Skeletal muscle cell (primary cell): ENCODE measurements at places on chromosomes 16 and 17.

DNA sequence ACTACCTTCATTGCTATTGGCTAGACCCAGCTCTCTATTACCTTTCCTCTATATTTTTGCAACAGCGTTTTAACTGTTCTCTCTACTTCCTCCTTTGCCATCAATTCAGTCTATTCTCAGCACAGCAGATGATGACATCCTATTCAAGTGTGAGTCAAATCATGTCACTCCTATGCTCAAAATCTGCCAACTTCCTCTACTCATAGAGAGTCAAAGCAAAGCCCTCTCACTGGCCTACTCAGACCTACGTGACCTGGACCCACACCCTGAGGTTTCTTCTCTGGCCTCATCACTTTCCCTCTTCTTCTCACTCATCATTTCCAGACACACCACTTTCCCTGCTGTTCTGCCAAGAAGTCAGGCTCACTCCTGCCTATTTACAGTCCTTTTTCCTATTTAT, 289.0 kb upstream of the AXIN2 start:
- DNase-seq, result peak; percentile 43

- peak; percentile 31 for DNase-seq
Observed at GRCh38 chr17:1908699-1909309, 79.0 kb downstream of the RPA1 start.

DNA sequence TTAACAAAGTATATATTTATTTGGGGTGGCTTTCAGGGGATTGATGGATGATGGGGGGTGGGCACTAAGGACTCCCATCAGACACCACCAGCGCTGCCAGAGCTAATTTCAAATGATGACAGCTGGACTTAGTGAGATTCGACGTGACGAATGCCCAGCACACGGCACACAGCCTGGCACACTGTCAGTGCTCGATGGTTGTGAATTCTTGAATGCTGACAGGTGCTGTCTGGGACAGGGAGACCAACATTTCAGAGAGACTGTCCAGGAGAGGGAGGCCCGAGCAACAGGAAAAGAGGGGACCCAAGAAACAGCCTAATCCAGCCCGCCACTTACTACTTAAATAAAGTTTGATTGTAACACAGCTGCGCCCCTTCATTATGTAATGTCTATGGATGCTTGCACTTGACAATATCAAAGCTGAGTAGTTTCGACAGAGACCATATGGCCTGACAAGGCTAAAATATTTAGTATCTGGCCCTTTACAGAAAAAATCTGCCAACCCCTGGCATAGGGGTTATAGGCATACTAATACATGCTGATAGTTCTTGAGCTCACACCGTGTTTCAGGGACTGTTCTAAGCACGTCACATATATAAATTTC, 6.2 kb upstream of the MPRIP start:
- DNase-seq, result no peak

DNA sequence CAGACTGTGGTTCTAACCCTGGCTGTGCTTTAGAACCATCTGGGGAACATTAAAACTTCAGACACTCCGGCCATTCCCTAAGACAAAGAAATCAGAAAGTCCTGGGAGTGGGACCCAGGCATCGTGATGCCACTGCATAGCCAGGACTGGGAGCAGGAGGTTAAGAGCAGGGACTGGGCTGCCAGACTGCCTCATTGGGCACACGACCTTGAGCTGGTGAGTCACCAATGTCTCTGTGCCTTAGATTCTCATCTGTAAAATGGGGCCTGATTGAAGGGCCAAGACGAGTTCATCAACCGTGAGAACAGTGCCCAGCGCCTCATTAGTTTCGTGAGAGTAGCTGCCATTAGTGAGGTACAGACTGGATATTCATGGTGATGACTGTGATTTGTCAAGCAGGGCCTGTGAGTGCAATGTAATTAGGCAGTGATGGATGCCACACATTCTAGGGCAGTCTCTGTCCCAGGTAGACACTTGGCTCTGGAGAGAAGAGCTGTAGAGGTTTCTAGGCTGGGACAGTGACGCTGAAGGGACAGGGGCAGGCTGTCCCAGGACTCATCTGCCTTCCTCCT, 196.8 kb downstream of the NTN1 start:
- no peak for DNase-seq

DNA sequence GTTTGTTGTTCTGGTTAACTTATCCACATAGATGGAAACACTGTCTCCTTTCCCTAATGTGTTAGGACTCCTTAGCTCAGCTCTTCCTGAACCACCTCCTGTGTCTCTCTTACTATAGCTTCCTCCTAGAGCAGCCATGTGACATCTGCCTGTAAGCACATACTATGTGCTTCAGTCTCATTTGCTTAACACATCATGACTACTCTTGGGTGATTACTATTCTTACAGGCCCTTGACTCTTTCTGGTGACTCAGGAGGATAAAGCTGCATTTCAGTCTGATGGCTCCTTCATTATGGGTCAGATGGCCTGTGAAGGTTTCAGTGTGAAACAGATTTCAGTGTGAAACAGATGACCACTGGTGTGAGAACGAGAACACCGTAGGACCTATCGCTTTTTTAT, 320 bp upstream of the KRTAP4-2 start:
- no peak for DNase-seq

DNA sequence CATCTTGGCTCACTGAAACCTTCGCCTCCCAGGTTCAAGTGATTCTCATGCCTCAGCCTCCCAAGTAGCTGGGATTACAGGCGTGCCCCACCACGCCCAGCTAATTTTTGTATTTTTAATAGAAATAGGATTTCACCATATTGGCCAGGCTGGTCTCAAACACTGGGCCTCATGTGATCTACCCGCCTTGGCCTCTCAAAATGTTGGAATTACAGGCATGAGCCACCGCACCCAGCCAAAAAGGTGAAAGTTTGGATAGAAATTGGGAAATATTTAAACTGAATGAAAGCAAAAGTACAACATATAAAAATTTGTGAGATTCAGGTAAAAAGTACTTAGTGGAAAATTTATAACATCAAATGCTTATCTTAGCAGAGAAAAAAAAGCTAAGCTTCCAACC, 52.9 kb upstream of the KIFC3 start:
- no peak for DNase-seq

DNA sequence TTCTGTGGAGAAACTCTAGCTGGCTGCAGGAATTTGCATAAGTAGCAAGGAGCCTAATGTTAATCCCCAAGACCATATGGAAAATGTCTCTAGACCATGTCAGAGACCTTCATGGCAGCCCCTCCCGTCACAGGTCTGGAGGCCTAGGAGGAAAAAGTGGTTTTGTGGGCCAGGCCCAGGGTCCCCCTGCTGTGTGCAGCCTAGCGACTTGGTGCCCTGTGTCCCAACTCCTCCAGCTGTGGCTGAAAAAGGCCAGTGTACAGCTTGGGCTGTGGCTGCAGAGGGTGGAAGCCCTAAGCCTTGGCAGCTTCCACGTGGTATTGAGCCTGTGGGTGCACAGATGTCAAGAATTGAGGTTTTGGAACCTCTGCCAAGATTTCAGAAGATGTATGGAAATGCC, 306.9 kb upstream of the CA10 start:
- DNase-seq, result no peak

- DNase-seq, result no peak
Observed at GRCh38 chr16:61923629-61924028, 112.6 kb downstream of the CDH8 start.

DNA sequence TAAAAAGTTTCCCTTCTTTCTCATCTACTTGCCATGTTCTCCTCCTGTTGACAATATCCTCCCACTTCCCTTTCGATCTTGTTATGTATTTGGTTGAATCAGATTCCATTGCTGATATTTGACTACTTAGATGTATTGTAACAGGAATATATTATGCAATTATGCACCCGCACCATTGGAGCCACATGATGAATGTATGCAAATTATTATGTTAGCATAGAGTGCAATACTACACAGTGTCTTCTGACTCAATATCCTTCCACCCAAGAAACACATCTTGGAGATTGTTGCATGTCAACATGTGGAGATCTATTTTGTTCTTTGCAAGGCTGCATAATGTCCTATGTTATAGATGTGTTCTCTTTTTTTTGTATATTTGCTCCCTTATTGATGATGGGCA, 219.2 kb upstream of the RBFOX1 start:
- no peak for DNase-seq

DNA sequence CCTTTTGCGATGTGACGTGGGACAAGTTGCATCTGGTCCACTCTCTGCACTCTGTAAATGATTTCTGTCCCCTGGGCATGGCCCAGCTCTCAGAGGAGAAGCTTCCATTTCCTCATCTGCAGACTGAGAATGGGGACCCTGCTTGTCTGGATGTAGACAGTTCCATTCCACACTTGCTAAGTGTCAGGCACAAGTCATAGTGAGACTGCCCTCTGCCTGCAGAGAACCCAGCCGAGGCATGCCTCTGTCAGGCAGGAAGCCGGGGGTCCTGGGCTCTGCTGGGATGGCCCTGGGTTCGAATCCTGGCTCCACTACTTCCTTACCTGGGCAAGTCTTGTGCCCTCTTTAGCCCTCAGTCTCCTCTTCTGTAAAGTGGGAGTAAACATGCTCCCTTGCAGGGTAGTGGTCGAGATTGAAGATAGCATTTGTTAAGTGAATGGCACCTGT, 4.1 kb downstream of the MAP2K3 start:
- DNase-seq, result no peak

DNA sequence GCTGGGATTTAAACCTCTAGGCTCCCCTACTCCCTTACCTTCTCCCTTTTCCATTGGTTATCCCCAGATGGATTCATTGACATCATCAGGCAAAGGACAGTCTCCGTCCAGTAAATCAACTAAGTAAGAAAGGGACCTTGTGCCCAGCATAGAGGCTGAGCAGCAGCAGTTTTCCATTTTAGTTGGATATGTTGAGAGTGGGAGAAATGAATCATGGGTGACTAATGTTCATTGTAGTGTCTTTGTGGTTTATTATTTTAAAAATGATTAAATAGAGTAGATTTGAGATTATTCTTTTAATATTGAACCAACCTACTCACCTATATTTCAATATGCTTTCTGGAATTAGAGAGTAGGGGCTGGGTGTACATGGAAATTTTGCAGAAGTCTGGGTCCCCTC, 99.4 kb upstream of the CACNG3 start:
- DNase-seq, result no peak

GRCh38 chr17:37389160-37389559, 13.4 kb downstream of the C17orf78 start:
- no peak for DNase-seq

GRCh38 chr17:64128787-64129514, 993 bp downstream of the ERN1 start:
- no peak for DNase-seq

- no peak for DNase-seq
Observed at GRCh38 chr17:21209511-21210175, 4.3 kb downstream of the TMEM11 start.

DNA sequence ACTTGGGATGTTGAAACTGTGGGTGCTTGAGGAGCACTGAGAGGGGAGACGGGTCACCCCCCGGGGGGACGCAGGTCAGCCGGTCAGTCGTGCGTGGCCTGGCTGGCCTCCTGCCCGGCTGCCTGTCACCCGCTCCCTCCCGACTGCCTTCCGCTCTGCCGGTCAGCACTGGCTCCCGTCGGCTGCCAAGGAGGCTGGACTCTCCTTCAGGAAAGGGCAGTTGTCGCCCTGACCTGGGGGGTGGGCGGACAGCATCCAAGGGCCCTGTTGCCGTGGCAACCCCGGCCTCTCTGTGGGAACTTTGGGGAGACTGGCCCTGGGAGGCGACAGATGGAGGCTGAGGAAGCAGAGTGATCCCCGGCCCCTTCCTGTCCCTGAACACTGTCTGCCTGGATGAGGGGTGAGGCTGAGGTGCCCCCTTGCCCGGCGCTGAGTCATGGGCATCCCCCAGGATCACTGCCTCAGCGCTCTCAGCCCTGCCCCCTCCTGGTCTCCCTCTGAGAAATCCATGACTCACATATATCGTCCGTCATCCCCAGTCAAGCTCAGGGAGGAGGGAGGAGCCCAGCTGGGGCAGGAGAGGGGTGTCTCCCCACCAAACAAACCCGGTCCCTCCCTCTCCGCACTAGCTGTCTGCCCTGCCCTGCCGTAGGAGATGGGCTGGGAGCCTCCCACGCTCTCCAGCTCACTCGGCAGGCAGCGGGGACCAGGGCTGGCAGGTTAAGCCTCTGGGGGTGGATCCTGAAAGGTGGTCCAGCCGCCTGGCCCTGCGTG, at the start of gene ADGRG1:
Gene ADGRG1 (plus strand): TSS at position 623 of the 774 bp plus-strand sequence. CDS start 21,658 bp downstream, outside the sequence.
- DNase-seq, result peak; percentile 88

DNA sequence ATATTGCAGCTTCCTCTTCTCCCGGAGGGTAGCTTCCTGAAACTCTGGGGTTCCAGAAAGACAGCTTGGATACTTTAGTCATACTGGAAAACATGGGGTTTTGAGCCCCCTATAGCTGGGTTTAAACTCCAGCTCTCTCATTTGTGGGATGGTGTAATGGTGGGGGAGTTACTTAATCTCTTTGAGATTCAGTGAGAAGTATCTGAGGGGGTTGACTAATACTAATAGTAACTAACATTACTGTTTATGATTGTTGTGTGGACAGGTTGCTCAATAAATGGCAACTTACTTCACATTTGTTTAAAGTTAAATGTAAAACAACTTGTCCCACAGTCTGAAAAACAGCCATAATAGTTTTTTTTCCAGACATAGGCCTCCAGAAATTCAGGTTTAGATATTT, 5.1 kb upstream of the SUZ12 start:
- DNase-seq, result no peak
